ENCODE measurements at places on chromosomes 12 and 14.
A peak's percentile ranks its signal among the peaks of the same experiment; 100 is the strongest.

- peak; percentile 70 for DNase-seq
These were observed 3.0 kb upstream of the TMEM120B start for GRCh38 chr12:121709478-121709961.

DNA sequence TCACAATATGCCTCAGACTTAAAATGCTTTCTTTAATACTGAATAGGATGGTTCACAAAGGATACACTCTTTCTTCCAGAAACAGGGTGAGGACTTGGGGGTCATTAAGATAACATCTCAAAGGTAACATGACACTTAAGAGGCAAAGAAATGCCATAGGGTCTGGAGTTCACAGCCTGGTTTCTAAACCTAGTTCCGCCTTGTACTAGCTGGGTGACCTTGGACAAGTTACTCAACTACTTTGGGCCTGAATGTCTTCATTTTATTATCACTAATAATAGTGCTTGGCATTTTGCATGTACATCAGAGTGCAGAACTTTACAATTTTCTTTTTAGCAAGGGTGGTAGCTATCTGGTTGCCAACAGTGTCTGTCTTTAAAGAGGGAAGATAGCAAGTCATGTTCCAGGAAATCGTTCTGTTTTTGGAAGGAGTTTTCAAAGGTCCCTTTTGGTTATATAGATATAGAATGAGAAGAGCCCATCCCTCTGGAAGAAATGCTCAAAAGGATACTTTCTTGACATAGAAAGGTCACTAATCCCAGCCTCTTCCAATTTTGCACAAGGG is 257.8 kb downstream of the NUAK1 start:
- no peak for DNase-seq

DNA sequence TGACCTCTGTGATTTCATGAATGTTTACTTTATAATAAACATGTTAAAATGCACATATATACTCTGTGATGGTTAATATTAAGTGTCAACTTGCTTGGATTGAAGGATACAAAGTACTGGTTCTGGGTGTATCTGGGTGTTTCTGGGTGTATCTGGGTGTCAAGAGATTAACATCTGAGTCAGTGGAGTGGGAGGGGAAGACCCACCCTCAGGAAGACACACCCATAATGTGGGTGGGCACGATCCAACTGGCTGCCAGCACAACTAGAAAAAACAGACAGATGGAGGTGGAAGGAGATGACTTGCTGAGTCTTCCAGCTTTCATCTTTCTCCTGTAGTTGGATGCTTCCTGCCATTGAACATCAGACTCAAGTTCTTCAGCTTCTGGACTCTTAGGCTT is 11.9 kb downstream of the NUP37 start:
- no peak for DNase-seq

DNA sequence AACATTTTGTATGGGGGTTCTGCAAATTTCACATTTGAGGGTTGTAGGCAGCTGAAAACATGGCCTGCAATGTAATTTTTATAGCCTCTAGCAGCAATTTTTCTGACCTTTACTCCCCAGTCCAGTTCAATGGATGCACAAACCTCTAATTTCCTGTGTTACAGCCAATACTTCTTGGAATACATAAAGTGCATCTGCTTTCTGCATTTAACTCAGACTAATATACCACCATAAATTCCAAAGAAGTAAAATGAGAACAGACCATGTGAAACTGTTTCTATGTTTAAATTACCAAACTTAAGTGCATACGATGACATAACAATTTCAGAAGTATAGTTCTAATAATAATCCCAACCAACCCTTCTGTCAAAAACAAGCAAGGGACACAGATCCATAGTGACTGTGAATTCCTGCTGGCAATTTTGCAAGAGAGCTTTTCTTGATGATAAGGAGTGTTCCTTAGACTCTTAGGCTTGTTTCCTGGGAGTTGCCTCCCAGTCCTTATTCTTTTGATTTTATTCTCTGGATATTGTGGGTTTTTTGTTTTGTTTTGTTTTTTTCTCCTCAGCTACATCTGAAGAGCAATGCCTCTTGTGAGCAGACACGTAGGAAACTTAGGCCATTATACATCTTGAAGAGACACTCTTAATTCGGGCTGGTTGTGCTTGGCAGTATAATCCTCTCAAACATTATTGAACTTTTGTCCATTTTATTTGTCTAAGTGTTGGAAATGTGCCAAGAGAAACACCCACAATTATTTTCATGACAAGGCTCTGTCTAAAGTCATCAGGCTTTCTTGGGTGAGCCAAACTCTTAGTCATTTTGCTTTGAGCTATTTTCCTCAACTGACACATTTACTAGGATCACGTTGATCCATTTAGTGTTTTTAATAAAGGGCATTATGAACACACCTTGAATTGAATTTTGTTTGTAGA is 51.3 kb upstream of the RERGL start:
- DNase-seq: peak; percentile 73

DNA sequence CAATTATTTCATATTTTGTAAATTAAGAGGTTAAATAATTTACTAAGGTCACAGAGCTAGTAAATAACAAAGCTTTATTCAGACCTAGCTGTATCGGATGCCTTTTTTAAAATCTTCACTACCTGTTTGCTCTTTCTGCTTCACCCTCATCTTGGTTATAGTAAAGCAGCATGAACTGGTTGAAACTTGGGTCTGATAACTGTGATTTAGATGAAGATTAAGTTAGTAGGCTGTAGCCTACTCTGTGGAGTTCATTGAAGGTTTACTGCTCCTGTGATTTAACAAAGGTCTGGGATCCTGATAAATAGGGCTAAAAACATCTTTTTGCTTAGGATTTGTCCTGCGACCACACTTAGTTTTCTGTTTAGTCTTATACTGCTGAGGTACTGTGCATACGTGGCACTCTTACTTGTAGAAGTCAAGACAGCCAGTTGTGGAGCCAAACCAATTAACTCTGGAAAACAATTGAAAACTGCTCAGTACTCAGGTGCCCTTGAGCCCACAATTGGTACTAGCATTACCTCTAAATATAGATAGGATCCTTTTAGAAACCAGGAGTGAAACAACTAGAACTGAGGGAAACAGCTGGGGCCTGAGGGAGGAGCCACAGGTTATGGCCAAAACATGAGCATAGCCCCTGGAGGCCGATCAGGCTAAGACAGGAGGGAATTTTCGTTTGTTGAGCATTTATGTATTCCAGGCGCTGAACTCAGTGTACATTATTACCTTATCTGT is 2.3 kb downstream of the SPATS2 start:
- peak; percentile 72 for DNase-seq

Measured in choroid plexus epithelial cell (primary cell).